ENCODE measurements at places on chromosomes 1 and 21. TPM values are rescaled to one million over a fixed set of nuclear protein-coding genes. Genes with fewer than 3 reads are reported as not detected.

- peak; percentile 66 for DNase-seq
Observed at GRCh38 chr1:155218854-155219591, 10.5 kb downstream of the MTX1 start.

- no peak for DNase-seq
Observed at GRCh38 chr1:160309571-160309970, 24.6 kb upstream of the PEX19 start.

DNA sequence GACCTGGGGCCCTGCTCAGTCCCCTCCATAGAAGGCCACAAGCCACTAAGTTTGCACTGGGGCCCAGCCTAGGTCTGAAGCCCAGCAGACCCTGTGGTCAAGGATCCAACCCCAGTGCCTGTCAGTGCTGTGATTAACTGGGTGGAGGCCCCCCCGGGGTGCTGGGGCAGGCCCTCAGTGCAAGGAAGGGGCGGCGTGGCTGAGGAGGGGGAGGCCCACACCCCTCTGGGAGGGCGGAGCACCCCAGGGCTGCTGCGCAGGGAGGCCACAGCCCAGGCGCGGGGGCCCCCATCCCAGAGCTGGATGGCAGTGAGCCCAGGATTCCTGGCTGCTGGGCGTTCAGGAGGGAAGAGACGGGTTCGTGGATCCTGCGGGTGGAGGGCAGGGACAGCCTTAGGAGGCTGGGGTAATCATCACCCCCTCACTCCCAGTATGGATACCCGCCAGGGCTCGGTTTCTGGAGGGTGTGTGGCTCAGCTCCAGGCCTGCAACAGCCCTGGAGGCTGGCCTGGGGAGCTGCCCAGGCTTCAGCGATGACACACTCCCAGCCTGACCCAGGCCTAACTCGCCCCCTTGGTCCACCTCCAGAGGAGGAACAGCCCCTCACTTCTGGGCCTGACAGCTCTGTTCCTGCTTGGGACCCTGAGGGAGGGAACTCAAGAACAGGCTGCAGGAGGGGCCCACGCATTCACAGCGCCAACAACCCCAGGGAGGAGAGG is 890 bp downstream of the GJC2 start:
- DNase-seq: peak; percentile 61

Gene KCNJ9
- total RNA-seq: not detected

Gene REN
- total RNA-seq: 0.18 TPM

Gene CBR3
- total RNA-seq: 17.9 TPM

Gene DHX9
- total RNA-seq: 176 TPM
